SJSA1 (cell line): ENCODE measurements at places on chromosomes 7 and 10. TPM values are rescaled to one million over a fixed set of nuclear protein-coding genes. Genes with fewer than 3 reads are reported as not detected.
A peak's percentile ranks its signal among the peaks of the same experiment; 100 is the strongest.

Gene CALHM3
- total RNA-seq = not detected in 2 replicates

Gene AKR1B1
- total RNA-seq = 79.8 and 103 TPM in 2 replicates

- peaks cover 3% of the 10 kb centered on the region; the same call in 1 of the 2 replicates for H3K4me1 ChIP-seq
- no peak for DNase-seq
- H3K36me3 ChIP-seq = no peaks in the 10 kb centered on the region
- H3K4me3 ChIP-seq = no peak overlapping the region
- H3K27me3 ChIP-seq = no peaks in the 10 kb centered on the region
Measured at GRCh38 chr10:62133618-62134017, 135.0 kb downstream of the RTKN2 start.

GRCh38 chr7:103573479-103574058, 127.6 kb upstream of the SLC26A5 start:
- no peak overlapping the region for H3K27ac ChIP-seq
- no peaks in the 10 kb centered on the region for H3K36me3 ChIP-seq
- no peak overlapping the region for H3K4me3 ChIP-seq
- H3K4me1 ChIP-seq = no peaks in the 10 kb centered on the region
- no peak for DNase-seq

GRCh38 chr10:35369049-35369611, 32.8 kb downstream of the CCNY start:
- H3K36me3 ChIP-seq = no peaks in the 10 kb centered on the region
- H3K4me1 ChIP-seq = peaks cover 17% of the 10 kb centered on the region
- DNase-seq = no peak
- no peak overlapping the region for H3K4me3 ChIP-seq
- no peaks in the 10 kb centered on the region for H3K27me3 ChIP-seq
- no peak overlapping the region for H3K27ac ChIP-seq

- no peaks in the 10 kb centered on the region for H3K27me3 ChIP-seq
- no peaks in the 10 kb centered on the region for H3K36me3 ChIP-seq
- no peak overlapping the region for H3K4me3 ChIP-seq
- no peaks in the 10 kb centered on the region; the same call in 1 of the 2 replicates for H3K4me1 ChIP-seq
Measured at GRCh38 chr7:47931005-47932004, 17.0 kb downstream of the PKD1L1 start.

DNA sequence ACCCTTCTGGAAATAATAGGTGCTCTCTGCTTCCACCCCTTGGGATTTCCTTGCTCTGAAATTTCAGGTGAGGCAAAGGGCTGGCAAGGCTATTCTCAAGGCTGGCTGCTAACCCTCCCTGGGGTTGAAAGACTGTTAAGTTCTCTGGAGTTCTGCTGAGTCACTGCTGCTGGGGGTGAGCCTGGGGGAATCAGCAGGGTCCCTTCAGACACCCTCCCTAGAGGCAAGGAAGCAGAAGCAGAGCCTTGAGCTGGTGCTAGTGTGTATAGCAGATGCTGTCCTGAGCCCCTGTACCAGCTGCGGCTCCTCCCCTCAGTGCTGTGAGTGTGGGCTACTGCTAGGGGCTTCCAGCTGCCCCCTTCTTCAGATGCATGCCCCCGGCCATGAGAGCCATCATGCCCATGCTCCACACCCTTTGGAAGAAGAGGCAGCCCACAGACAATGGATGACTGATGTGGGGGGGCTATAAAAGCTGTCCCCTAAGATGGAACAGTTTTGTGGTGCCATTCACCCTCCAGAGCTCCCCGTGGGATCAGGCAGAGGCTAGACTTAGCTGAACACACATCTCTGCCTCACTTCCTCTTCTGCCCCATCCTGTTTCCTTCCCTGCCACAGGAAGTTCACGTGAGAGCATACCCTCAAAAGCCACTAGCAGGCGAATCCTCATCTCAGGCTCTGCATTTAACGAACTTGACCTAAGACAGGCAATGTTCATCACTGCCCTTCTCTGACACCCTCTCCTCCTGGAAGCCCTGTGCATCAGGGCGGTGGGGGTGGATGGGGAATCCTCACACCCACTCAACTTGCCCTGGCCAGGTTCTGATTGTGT, 91.8 kb downstream of the SH3PXD2A start:
- H3K36me3 ChIP-seq = no peaks in the 10 kb centered on the region
- peaks cover 23% of the 10 kb centered on the region for H3K4me1 ChIP-seq
- H3K27ac ChIP-seq = no peak overlapping the region
- no peak for DNase-seq
- no peak overlapping the region for H3K4me3 ChIP-seq
- H3K27me3 ChIP-seq = no peaks in the 10 kb centered on the region

DNA sequence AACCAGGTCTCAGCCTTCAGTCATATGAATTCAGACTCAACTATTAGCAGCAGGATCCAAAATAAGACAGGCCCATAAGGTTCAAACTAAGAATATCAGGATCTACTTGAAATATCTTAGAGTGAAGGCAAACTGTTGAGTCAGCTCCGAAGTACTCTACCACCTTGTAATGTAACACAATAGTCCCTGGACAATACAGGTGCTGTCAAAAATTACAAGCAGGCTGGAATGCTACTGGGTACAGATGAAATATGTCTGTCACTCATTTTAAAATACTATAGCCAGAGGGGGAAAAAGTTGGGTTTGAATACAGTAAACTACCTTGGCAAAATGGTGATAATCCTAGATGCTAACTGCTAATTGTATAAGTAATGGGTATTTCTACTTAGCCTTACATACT, 6.8 kb downstream of the PAXIP1 start:
- H3K4me1 ChIP-seq = no peaks in the 10 kb centered on the region
- no peak for DNase-seq
- no peak overlapping the region for H3K4me3 ChIP-seq
- H3K36me3 ChIP-seq = peaks cover 37% of the 10 kb centered on the region

DNA sequence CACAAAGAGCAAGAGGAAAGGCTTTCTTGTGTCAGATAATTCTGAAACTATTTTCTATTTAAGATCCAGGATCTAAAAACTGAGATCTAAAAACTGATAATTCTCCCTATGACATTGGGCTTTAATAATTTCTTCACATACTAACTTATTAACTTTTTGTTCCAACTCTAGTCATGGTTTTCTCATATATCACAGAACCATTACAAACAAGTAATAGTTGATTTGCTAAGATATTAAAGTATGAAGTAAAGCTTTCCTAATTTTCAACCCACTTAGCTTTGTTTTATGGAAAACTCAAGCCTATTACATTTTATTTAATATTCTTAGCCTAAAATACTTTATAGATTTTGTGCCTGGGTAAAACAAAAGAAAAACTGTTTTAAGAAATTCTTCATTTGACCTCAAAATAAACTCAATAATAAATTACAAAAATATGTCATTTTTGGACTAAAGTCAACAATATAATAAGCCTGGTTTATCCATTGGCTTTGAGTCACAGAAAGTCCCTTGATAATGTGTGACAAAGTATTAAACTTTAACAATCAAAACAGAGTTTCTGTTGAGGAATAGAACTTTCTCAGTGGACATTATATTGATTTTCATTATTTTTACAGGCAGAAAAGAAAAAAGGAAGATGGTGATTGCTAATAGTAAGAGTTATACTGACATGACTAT, 1142.9 kb upstream of the SORCS1 start:
- H3K27me3 ChIP-seq = no peaks in the 10 kb centered on the region
- H3K27ac ChIP-seq = no peak overlapping the region
- no peaks in the 10 kb centered on the region for H3K4me1 ChIP-seq
- H3K36me3 ChIP-seq = no peaks in the 10 kb centered on the region

GRCh38 chr7:53315981-53316380, 280.5 kb downstream of the POM121L12 start:
- H3K27ac ChIP-seq = no peak overlapping the region
- H3K4me3 ChIP-seq = no peak overlapping the region
- H3K27me3 ChIP-seq = no peaks in the 10 kb centered on the region
- H3K36me3 ChIP-seq = no peaks in the 10 kb centered on the region
- H3K4me1 ChIP-seq = no peaks in the 10 kb centered on the region

DNA sequence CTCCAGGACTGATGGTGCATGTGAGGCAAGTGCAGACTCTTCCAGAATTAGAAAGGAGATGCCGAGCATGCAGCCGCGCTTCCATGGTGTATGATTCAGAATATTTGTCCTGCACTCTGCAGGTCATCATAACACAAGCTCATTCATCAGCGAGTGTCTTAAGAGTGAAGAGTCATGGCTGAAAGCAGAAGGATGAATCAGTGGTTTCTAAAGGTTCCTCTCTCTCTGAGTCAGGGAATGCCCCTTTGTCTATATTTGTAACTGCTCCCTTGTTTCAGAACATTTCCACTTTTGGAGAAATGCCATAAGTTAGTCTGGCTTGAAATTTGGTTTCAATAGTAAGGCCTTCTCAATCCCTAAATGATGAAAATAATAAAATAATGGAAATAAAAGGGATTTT, 52.3 kb downstream of the HECW1 start:
- no peak overlapping the region for H3K4me3 ChIP-seq
- H3K36me3 ChIP-seq = no peaks in the 10 kb centered on the region
- no peaks in the 10 kb centered on the region for H3K27me3 ChIP-seq

- peaks cover 25% of the 10 kb centered on the region for H3K27me3 ChIP-seq
- no peaks in the 10 kb centered on the region for H3K36me3 ChIP-seq
- no peak overlapping the region for H3K27ac ChIP-seq
- DNase-seq = no peak
Measured at GRCh38 chr7:26593896-26594295, 270.5 kb downstream of the SKAP2 start.

DNA sequence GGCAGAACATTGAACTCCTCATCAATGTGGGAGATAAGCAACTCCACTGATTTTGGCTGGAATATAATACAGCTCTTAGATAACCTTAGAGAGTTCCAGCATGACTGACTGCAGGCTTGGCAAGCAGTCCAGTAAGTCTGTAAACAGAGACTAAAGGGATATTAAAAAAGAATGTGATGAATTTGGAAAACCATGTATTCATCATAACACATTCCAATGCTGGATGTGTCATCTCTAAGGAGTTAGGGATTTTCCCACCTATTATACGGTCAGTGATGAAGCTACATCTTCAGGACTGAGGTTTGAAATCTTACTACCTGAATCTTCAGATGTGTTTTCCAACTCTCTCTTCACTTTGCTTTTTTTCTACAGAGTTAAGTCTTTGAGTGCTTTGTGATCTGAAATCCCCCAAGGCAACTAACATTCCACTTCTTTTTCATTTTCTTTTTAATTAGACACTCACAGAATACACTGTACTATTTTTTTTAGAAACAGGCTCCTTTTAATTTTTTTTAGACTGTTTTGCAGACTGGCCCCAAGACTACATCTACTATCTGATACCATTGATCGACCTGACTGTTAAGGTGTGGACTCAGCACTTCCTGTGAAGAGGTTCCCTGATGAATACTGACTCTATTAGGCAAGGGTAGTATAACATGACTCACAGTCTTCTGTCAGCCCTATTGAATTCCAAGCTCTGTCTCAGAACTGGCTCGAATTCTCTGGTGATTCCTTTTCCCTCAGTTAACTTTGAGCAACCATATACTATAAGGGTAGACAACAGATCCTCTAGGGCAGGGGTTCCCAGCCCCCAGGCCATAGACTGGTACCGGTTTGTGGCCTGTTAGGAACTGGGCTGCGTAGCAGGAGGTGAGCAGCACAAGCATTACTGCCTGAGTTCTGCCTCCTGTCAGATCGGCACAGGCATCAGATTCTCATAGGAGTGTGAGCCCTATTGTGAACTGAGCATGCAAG, 678.2 kb downstream of the GRM8 start:
- peak overlapping the region; percentile 96 for H3K27ac ChIP-seq
- H3K4me1 ChIP-seq = peaks cover 37% of the 10 kb centered on the region
- no peak overlapping the region for H3K4me3 ChIP-seq
- DNase-seq = peak; percentile 80
- no peaks in the 10 kb centered on the region for H3K27me3 ChIP-seq

DNA sequence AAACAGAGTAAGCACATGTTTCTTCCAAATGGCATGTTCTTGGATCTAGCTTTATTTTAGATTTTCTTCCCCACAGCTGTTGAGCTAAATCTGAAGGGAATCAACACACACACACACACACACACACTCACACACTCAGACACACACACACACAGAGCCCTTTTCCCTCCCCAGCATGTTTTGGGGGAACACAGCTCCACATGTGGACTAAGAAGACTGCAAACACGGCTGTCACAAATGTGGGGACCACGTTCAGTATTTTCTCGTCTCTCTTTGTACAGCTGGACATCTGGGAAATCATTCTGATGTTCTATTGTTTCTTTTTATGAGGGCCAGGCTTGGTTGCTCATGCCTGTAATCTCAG, 116.3 kb downstream of the ABLIM1 start:
- H3K27me3 ChIP-seq = no peaks in the 10 kb centered on the region
- no peak overlapping the region for H3K4me3 ChIP-seq
- no peaks in the 10 kb centered on the region for H3K4me1 ChIP-seq
- DNase-seq = no peak
- no peaks in the 10 kb centered on the region; the same call in 1 of the 2 replicates for H3K36me3 ChIP-seq

DNA sequence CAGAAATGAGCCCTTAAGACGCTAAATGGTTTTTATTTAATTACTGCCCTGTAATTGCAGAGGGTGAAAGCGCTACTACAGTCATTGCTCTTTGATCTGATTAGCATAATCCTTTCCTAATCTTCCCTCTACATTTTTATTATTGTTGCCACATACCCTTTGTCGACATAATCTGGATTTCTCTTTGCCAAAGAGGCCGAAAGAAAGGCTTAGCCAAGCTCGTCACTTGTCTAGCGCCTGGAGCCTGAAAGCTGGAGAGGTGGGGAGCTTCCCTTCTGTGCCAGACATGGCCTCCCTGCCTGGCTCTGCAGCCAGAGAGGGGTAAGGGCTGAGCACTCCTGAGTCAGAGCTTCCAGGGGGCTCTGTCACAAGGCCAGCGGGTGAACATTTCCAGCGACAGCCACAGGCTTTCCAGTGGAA, 145.9 kb downstream of the PRKAG2 start:
- H3K27me3 ChIP-seq = no peaks in the 10 kb centered on the region
- H3K4me1 ChIP-seq = peaks cover 42% of the 10 kb centered on the region
- DNase-seq = no peak
- no peak overlapping the region for H3K27ac ChIP-seq
- peaks cover 9% of the 10 kb centered on the region; the same call in 1 of the 2 replicates for H3K36me3 ChIP-seq

- H3K36me3 ChIP-seq = no peaks in the 10 kb centered on the region
- no peak overlapping the region for H3K27ac ChIP-seq
- DNase-seq = no peak
Measured at GRCh38 chr10:11625019-11625735, 13.7 kb upstream of the USP6NL start.

GRCh38 chr7:113113912-113114311, 4.4 kb downstream of the SMIM30 start:
- peaks cover 10% of the 10 kb centered on the region for H3K36me3 ChIP-seq
- no peak overlapping the region for H3K27ac ChIP-seq
- H3K4me3 ChIP-seq = no peak overlapping the region
- H3K27me3 ChIP-seq = no peaks in the 10 kb centered on the region
- DNase-seq = no peak

DNA sequence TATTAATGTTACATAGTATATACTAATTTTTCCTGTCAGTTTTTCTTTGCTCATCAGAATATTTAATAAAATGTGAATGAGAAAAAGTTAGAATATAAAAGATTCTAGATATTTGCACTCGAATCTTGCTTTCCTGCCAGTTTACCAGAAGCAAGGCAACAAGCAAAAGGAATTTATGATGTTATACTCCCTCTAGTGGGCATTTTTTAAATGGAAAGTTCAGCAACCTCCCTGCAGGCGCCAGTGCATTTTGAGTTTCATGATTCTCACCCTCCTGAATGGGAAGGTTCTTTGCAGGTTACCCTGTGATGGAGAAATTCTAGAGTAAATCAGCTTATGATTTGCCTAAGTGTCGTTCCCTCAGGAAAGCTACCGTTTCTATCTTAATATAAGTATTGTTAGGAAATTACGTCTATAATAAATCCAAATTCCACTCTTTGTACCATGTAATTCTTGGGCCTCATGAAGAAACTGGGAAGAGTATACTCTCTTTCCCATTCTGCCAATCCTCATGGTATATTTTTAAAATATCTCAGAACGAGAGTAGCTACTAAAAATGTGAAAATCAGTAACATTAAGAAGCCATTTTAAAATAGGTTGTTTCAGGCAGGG, 350.0 kb downstream of the CRPPA start:
- no peak for DNase-seq
- no peaks in the 10 kb centered on the region for H3K27me3 ChIP-seq
- H3K4me1 ChIP-seq = no peaks in the 10 kb centered on the region
- H3K27ac ChIP-seq = no peak overlapping the region
- H3K4me3 ChIP-seq = no peak overlapping the region
